ENCODE measurements at places on chromosomes 7 and 10.

- DNase-seq, result no peak
Measured at GRCh38 chr7:29350351-29350750, 155.8 kb downstream of the CHN2 start.

DNA sequence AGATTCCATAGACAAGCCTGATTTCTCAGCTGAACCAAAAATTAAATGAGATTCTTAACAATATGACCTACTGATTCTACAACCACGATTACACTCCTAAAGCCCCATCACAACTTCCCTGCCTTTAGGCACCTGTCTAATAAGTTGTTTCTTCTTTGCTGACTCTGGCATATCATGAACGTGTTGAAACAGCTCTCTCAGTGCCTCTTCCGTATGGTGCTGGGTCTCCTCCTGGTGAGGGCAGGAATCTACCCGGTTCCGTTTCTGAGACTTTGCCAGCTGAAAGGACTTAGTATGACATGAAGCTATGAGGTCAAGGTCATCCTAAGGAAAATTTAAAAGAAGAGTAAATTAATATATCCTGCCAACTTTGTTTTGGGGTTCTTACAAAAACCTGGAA, 48.6 kb downstream of the ARHGAP19 start:
- no peak for DNase-seq

GRCh38 chr10:122471531-122472177, 10.3 kb downstream of the HTRA1 start:
- no peak for DNase-seq

- no peak for DNase-seq
Measured at GRCh38 chr7:128939075-128939860, 1.5 kb downstream of the IRF5 start.

GRCh38 chr7:99392046-99392445, 16.4 kb downstream of the PDAP1 start:
- no peak for DNase-seq

DNA sequence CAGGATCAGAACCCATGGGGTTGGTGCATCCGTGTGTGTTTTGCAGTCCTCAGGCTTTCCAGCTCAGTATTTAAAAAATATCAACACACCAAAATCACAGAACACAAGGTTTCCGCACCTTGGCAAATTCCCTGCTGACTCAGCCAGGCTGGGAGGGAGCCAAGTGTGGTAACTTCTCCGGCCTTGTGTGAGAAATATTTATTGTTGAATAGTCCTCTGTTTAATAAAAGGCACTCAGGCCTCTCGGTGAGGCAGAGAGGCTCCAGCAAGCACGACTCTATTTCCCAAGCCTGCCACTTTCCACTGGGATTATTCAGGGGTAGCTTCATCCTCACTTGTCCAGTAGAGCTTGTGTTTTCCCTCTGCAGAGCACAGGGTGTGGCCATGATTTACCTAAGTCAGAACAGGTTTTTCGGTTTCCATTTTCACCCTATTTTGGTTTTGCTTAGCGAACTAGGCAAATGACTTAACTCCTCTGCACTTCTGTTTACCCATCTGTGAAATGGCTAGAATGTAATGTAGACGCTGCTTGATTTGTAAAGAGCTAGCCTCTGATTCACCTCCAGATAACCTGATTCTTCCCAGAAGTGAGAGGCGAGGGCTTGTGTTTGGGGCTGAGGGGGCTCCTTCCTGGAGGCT, 13.0 kb upstream of the CHST15 start:
- no peak for DNase-seq

DNA sequence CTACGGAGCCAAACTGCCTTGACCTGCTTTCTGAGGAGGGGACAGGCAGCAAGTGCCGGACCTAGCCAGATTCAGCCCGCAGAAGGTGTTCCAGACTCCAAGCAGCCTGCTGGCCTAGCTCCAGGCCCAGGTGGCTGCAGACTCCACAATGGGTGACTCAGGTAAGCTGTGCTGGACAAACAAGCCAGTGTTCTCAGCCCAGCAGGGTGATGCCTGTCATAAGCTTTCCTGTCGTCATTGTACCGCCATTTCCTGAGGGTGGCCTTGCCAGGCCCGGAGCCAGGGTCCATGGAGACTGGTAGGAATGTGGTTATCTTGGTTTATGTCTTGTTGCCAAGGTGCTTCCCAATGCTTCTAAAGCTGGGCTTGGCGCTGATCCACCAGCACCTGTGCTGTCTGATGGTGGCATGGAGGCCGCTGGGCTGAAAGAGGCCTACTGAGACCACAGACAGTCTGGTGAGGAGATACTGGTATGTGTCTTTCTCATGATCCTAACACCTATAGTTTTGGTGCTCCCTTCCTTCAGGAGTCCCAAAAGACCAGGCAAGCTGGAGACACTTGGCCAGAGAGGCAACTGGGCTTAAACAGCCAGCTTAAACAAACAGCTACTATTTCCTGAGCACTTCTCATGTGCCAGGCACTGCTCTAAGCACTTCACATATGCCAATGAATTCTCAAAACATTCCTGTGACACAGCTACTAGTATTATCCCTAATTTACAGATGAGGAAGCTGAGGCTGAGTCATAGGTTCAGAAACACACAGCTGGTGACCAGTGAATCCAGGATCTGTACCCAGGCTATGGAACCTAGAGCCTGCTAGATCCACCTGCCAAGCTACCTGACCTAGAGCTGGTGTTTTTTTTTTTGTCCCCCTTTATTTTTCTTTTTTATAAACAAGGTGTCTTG, 42.0 kb downstream of the ZC3HC1 start:
- DNase-seq, result no peak

GRCh38 chr7:142301299-142301698, 43.4 kb upstream of the PRSS58 start:
- DNase-seq, result no peak

- DNase-seq, result no peak
Measured at GRCh38 chr7:35424869-35425495, 171.1 kb upstream of the TBX20 start.

DNA sequence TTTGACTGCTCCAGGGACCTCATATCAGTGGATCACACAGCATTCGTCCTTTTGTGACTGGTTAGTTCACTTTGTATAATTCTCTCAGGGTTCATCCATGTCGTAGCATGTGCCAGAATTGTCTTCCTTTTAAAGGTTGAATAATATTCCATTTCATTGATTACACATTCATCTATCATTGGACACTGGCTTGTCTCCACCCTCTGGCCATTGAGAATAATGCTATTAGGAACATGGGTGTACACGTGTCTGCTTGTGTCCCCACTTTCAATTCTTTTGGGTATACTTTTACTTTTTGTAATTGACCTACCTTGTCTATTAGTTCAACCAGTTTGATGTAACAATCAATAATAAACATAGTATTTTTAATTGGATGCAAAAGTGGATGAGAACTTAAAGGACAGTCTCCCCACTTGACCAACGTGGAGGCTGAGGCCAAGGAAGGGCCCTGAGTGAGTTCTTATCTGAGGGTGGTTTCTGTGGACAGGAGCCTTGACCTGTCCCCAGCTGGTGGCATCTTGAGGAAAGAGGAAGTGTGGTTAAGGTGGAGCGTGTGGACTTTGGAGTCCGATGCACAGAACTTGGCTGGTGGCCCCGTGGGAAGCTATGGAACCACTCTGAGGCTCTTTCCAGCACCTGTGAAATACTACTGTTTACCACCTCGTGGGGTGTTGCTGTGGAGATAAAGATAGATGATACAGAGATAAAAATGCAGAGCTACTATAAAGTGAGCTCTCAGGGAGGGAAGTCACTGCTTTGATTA, 16.6 kb downstream of the WDFY4 start:
- no peak for DNase-seq

All from SIG-M5 (cell line).